ENCODE measurements at places on chromosomes 16 and 17.

GRCh38 chr16:22139008-22139407 lies 23.3 kb upstream of the SDR42E2 start:
- DNase-seq, result no peak

DNA sequence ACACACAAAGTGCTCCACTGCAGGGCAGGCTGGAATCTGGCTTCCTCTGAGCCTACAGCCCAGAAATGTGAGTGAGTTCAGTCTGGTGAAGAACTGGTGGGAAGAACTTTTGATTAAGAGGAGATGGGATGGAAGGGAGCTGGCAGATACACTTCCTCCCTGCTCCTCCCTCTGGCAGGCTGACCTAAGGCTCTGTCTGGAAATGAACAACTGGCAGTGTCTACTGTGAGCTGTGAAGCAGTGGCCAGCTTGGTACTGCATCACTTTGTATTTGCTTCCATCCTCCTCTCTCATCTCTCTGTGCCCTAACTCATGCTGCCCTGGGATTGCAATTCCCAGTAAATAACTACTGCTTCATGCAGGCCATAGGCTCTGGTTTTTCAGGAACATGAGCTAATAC lies 45.6 kb downstream of the MAF start:
- no peak for DNase-seq

DNA sequence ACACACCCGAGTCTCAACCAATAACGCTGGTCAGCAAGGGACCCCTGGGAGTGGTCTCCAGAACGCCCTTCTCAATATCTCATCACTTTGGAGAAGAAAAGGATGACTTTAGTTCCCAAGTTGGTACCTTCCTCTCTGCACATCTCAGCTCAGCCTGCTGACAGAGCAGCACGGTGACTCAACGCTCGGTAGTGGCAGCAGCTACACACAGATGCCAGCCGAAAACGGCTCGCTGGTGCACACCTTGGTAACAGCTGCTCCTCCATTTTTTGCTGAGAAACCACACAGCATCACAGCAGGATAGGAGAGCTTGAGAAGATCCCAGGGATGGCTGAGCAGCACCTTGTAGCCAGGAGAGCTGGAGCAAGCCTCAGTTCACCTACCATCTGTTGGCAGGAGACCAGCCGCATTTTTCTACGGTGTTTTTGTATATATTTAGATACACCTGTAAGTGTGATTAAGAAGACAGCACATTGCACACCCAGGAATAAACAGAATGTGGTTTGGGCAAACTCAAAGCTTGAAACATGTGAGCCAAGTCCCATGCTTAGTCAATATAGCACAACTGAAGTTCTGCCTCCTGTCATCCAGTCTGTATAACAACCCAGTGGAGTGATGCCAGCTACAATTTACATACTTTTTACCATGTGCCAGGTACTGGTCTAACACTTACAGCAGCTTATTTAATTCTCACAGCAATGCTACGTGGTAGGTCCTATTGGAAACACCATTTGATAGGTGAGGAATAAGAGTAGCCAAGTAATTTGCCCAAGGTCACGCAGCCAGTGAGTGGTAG lies 83.8 kb upstream of the ERCC4 start:
- no peak for DNase-seq

GRCh38 chr16:72309001-72309400 lies 137.0 kb upstream of the PMFBP1 start:
- DNase-seq, result no peak

DNA sequence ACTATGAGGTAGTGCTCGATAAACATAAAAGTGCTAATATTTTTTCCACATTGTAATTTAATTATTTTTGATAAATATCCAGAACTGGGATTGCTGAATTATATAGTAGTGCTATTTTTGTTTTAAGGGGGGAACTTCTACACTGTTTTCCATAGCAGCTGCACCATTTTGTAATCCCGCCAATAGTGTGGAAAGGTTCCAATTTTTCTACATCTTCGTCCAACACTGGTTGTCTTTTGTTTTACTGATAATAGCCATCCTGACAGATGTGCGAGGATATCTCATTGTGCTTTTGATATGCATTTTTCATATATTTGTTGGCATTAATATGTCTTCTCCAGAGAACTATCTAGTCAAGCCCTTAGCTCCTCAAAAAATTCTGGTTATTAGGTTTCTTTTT lies 259.6 kb upstream of the KCNJ16 start:
- no peak for DNase-seq

GRCh38 chr17:82961366-82962162 lies 117.8 kb upstream of the METRNL start:
- no peak for DNase-seq

- DNase-seq, result peak; percentile 52
These were observed 1.7 kb upstream of the ANKRD13B start for GRCh38 chr17:29591146-29591736.

GRCh38 chr17:13973960-13974651 lies 95.2 kb upstream of the COX10 start:
- DNase-seq, result no peak
